ENCODE measurements at places on chromosomes 1 and 21.

DNA sequence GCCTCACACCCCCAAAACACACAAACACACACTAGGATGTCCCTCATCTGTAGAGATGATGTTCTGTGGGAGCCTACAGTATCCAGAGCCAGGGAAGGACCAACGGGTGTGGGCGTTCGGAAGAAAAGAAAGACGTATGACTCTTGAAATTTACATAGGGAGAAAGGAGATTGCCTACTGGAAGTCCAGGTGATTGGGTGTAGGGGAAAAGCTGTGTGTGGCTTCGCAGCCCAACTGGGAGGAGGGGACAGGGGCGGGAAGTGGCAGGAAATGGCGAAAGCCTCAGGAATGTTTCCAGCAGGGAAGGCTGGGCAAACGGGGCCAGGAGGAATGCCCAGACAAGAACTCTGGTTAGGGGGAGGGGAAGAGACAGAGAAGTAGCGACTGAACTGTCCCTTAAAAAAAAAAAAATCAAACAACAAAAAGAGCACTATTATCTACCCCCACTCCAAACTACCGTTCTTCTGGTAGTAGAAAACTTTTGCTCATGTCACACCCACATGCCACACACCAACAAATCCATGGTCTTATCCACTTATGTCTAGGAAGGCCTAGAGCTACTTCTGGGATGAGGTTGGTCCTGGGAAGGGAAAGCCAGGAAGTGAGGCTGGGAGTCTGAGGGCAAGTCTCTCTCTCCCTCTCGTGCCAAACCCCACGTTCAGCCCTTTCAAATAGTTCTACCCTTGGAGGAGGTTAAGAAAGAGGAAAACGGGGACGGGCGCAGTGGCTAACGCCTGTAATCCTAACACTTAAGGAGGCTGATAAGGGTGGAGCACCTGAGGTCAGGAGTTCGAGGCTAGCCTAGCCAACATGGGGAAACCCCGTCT is 1.8 kb upstream of the CKS1B start:
- DNase-seq: no peak

- no peak for DNase-seq
Observed at GRCh38 chr1:208524925-208525324, 280.7 kb upstream of the PLXNA2 start.

DNA sequence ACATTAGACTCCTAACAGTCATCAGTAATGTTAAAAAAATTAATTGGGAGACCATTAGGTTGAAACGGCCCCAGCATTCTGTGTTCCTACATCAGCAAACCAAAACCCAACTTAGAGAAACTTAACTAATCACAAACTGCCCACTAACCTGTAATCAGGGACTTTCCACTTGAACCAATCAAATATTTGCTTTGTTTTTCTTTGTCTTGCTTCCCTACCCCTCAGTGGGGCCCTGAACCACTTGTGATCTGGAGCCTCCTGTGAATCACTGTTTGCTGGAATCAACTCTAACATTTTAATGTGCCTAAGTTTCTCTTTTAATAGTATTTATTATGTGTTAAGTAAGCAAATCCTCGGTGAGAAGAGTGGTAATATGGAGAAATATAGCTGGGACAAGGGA is 64.0 kb downstream of the ABCA4 start:
- no peak for DNase-seq

DNA sequence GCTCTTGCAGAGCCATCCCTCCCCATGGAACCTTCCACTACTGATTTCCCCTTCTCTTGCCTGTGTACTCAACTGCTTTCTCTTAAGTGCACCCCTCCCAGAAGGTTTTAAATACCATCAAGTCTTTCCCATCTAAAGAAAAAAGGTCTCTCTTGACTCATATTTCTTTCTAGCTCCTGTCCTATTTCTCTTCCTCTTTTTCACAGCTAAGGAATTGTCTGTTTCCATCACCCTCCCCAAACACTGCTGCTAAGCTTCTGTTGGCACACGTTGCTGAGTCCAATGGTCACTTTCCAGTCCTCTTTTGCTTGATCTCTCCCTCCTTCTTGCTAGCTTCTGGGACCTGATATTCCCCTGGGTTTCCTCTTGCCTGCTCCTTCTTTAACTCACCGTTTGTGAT is 13.3 kb upstream of the GNL2 start:
- no peak for DNase-seq

DNA sequence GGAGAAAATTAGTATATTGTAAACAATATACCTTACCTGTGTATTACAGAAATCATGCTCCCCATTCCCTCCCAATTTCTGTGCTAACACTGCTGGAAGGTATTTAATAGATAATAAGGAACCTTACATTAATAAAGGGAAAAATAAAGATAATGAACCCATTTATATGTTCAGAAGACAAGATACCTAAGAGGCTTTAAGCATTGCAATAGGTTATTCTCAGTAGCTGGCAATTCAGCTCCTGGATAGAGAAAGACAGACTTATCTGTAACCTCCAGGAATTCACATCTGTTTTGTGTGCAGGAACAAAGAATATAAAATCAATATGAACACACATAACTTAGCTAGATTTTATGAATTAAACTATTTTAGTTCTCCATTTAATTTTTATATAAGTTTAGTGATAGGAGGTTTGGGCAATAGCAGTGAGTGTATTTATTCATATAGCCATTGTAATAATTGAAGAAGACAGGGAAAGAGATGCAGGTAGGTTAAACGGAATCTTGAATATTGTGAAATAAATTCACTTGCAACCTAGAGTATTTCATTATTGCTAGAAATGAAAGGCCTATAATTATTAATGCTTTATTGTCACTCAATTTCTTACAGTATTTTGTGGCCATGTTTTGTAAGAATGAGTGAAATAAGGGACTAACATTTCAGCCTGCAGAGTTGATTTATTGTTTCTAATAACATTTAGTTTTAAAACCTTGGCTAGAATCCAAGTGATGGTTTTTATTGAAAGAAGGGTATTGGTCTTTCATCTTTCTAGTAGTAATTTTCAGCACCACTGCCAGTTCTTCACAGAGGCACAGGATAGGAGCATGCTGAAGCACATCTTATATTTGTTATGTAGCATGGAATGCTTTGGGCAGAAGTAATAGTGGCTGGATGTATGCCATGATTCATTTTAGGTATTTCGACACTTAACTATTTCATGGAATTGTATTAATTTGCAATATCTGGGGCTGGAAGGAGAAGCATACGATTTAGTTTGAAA is 1.5 kb downstream of the XPR1 start:
- peak; percentile 40 for DNase-seq

GRCh38 chr1:118925651-118926050 is 62.5 kb downstream of the TBX15 start:
- no peak for DNase-seq

GRCh38 chr1:15103211-15103610 is 50.3 kb upstream of the TMEM51 start:
- DNase-seq: no peak

- DNase-seq: peak; percentile 71
Observed at GRCh38 chr1:213244664-213245091, 193.6 kb downstream of the RPS6KC1 start.

GRCh38 chr1:221337106-221337505 is 404.8 kb downstream of the DUSP10 start:
- no peak for DNase-seq

DNA sequence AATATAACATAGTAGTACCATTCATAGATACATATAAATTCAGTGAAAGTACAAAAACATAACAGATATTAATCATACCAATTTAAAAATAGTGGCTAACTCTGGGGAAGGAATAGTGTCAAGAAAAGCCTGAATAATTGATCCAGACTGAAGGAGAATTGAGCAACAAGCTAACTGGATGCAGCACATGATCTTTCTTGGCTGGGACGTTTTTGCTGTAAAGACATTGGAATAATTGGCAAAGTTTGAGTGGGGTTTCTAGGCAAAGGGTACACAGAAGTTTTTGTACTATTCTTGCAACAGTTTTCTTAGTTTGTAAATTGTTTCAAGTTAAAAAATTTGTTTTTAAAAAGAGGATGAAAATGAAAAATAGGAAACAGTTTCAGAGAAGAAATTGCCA is 2.6 kb upstream of the SH3GLB1 start:
- DNase-seq: no peak

GRCh38 chr1:204448344-204448964 is 36.8 kb upstream of the PPP1R15B start:
- no peak for DNase-seq

DNA sequence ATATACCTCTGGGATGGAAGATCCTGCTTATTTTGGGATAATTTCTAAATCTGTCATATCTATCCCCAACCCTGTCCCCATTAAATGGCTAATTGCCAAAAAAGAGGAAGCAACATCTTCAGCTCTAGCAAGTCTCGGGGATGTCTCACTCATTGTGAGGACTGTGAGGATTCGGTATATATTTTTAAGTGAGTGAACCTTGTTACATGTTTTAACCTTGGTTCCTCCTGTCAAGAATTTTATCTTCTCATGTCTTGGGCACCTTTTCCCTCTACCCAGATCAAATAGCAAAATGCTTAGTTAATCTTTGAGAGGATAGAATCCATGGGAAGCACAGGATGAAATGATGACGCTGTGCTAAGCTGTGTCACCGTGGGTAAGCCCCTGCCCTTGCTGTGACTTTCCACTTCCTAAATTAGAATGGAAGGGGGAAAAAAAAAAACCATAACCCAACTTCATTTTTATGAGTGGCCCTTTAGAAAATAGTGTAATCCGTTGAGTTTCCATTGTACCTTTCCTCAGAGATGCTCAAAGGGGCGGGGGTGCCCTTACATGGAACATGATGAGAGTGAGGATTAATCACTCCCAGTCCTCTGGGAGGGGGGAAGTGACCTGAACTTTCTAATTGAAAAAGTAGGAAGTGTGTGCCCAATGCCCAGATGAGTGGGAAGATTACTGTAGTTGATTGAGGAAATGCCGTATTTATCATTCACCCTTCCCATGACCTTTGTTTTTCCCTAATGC is 7.6 kb downstream of the ATP1A1 start:
- DNase-seq: peak; percentile 11

DNA sequence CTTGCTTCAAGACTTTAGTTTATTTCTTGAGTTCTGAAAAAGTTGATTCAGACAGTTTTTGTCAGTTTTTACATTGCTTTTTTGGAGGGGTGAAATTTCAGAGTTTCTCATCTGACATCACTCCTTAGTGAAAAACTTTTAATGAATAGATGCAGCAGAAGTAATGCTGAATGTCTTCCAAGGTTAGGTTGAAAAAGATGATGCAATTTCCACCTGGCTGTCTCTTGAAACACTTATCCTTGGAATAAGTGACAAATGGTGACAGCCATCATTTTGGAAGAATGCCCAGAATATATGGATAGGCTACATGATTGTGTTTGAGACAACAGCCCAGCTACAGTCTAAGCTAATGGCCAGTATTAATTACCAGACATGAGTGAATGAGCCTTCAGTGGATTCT is 140.8 kb downstream of the ZNF644 start:
- no peak for DNase-seq

- DNase-seq: no peak
Observed at GRCh38 chr1:211129776-211130175, 4.2 kb downstream of the KCNH1 start.

- no peak for DNase-seq
Observed at GRCh38 chr1:34212673-34213072, 36.0 kb downstream of the C1orf94 start.

DNA sequence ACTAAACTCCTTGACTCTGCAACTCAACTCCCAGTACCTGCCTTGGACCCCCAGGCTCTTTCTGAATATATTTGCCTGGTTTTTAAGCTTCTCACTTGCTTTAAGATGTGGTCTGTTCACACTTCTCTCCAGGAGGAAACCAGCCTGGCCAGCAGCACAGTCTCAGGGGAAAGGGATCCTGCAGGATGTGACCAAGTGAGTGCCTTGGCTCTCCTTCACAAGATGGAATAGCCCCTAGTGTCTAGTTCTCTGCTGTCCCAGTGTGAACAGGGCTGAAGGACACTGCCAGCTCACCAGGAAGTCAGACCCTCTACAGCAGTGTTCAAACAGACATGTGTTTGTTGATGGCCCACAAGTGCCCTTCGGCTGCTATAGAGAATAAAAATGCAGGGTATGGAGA is 32.9 kb downstream of the CD244 start:
- no peak for DNase-seq

GRCh38 chr1:203619091-203619780 is 7.4 kb upstream of the ATP2B4 start:
- no peak for DNase-seq

- no peak for DNase-seq
Observed at GRCh38 chr21:39350094-39351005, 1.5 kb upstream of the HMGN1 start.

- DNase-seq: no peak
Observed at GRCh38 chr1:19373211-19374082, 61.3 kb downstream of the SLC66A1 start.

GRCh38 chr1:114746450-114747121 is 11.2 kb downstream of the CSDE1 start:
- no peak for DNase-seq

- no peak for DNase-seq
Observed at GRCh38 chr1:192489047-192489446, 86.5 kb upstream of the RGS1 start.

DNA sequence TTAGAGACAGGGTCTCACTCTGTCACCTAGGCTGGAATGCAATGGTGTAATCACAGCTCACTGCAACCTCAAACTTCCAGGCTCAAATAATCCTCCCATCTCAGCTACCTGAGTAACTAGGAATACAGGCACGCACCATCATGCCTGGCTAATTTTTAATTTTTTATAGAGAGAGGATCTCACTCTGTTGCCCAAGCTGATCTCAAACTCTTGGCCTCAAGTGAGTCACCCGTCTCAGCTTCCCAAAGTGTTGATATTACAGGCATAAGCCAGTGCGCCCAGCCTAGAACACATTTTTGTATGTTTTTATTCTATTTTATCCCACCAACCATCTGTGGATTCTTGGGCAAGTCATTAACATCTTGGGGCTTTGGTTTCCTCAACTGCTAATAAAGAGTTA is 100.5 kb downstream of the AK5 start:
- no peak for DNase-seq

GRCh38 chr1:172656576-172656975 is 2.3 kb upstream of the FASLG start:
- no peak for DNase-seq

- no peak for DNase-seq
Observed at GRCh38 chr1:228478912-228479711, 8.1 kb upstream of the RNF187 start.

- no peak for DNase-seq
Observed at GRCh38 chr1:102431253-102431652, 434.5 kb upstream of the OLFM3 start.

Measured in erythroblast (primary cell).